IMR-90 (cell line): ENCODE measurements at places on chromosomes 1 and 21. TPM values are rescaled to one million over a fixed set of nuclear protein-coding genes. Genes with fewer than 3 reads are reported as not detected.

DNA sequence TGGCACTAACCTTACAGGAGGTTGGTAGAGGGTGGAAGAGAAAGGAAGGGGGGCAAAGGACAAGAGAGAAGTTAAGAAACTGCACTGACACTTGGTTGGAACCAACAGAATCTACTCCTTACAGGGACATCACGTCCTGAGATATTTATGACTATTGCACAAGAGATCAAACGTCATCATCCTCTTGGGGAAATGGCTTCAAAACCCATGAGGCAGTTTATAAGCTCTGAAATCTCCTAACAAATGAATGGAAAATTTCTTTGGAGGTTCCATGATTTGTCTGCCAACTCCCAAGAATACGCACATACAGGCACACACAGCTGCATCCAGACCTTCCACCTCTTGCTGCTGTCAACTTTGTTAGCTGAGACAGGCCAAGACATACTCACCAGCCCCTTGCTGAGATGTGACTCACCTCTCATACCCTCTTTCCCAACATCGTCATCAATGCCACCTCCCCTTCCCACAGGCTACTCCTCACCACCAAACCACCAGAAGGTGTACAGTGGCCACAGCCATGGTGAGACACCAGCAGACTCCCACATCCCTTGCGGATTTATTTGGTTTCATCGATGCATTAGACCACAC is 135.5 kb downstream of the SETD4 start:
- H3K27me3 ChIP-seq = no peaks in the 10 kb centered on the region
- peaks cover 13% of the 10 kb centered on the region for H3K4me1 ChIP-seq
- no peaks in the 10 kb centered on the region for H3K36me3 ChIP-seq
- DNase-seq = peak; percentile 96
- peak overlapping the region; percentile 52; the same call in 1 of the 2 replicates for H3K27ac ChIP-seq

GRCh38 chr1:54045496-54045895 is 7.5 kb downstream of the TMEM59 start:
- no peak for DNase-seq
- H3K4me3 ChIP-seq = no peak overlapping the region
- peaks cover 2% of the 10 kb centered on the region; the same call in 1 of the 2 replicates for H3K36me3 ChIP-seq
- H3K27me3 ChIP-seq = no peaks in the 10 kb centered on the region
- peaks cover 6% of the 10 kb centered on the region for H3K4me1 ChIP-seq

The PTCH2 gene
- under 0.01 TPM in 2 replicates for total RNA-seq

The B3GALT2 gene
- 4.5 and 5.8 TPM in 2 replicates for total RNA-seq

The XCL2 gene
- total RNA-seq = not detected in 2 replicates

The KISS1 gene
- total RNA-seq = 7.2 and 11.7 TPM in 2 replicates

- H3K4me1 ChIP-seq = peaks cover 39% of the 10 kb centered on the region
- DNase-seq = no peak
- no peaks in the 10 kb centered on the region for H3K27me3 ChIP-seq
- no peaks in the 10 kb centered on the region for H3K36me3 ChIP-seq
- peak overlapping the region; percentile 1; the same call in 1 of the 2 replicates for H3K27ac ChIP-seq
Observed at GRCh38 chr1:33382661-33383415, 48.1 kb downstream of the PHC2 start.

GRCh38 chr1:222021129-222021528 is 279.2 kb upstream of the DUSP10 start:
- DNase-seq = no peak
- H3K27me3 ChIP-seq = no peaks in the 10 kb centered on the region; the same call in 1 of the 2 replicates
- H3K27ac ChIP-seq = no peak overlapping the region
- H3K4me1 ChIP-seq = peaks cover 2% of the 10 kb centered on the region; the same call in 1 of the 2 replicates

- H3K27ac ChIP-seq = no peak overlapping the region
- H3K4me3 ChIP-seq = no peak overlapping the region
- no peaks in the 10 kb centered on the region for H3K36me3 ChIP-seq
Observed at GRCh38 chr1:173099166-173099565, 48.4 kb upstream of the TNFSF18 start.

The SLAMF9 gene
- total RNA-seq = 0.18 and 0.28 TPM in 2 replicates

The KCTD3 gene
- 49.5 and 51.7 TPM in 2 replicates for total RNA-seq

DNA sequence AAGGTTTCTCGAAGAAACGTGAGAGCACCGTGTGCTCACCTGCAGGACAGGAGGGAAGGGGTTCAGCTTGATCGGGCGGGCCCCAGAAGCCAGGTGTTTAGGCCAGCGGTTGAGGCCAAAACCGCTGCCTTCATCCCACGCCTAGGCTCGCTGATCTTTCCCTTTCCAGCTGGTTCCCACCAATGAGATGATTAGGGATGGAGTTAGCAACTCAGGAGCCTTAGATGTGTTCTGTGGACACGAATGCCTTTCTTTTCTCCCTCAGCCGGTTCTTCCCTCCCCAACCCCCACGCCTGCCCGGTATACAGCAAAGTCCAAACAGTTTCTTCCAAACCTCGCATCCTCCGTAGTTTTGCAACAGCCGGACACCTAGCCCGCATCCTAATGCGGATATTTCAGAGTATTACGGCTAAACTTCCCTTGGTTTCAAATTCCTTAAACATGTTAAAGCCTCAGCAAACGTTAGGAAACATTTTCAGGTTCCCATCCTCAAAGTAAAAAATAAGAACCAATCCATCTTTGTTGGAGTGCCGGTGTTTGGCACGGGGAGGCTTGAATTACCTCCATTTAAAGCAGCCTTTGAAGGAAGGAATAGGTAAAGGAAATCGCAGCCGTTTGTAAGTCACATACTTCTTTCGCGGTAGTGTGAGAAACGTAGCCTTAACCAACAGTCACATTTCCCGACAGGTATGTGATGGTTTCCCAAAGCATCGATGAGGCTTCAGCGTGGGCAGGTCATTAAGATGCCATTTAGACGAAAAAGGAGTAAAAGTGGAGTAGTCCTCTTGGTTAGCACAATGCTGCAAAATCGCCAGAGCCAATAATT is 1.1 kb downstream of the LRRC8C start:
- no peaks in the 10 kb centered on the region for H3K27me3 ChIP-seq
- no peaks in the 10 kb centered on the region for H3K36me3 ChIP-seq
- peaks cover 12% of the 10 kb centered on the region for H3K4me1 ChIP-seq
- peak; percentile 48 for DNase-seq
- peak overlapping the region; percentile 91 for H3K27ac ChIP-seq

DNA sequence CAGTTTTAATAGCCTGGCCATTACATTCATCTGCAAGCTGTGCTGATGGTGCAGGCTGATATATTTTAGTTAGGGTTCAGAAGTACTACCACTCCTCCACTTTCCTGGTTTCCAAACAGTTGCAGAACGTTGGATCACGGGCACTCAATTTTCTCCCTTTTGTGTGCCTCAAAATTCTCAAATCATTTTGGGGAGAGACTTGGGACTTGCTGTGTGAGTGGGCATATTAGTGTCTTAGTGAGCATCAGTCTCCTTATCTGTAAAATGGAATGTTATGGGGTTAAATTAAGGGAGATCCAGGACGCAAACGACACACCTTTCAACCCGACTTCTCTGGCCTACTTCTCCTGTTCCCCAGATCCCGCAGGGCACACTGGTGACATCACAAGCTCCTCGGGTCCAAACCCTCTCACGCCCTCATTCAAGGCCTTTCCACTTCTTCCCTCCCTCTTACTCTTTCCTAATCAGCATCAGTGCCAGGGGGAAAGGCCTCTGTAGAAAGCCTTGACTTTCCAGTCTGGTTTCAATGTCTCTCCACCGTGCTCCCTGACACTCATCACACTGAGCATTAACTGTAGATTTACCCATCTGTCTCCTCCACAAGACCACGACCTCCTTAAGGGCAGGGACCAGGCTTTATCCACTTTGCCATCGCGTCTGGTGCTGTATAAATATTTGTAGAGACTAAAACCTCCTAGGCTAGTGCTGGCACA is 1.2 kb downstream of the PIGP start:
- peak overlapping the region; percentile 56 for H3K4me3 ChIP-seq
- peak; percentile 77 for DNase-seq
- H3K27ac ChIP-seq = peak overlapping the region; percentile 93
- peaks cover 1% of the 10 kb centered on the region; the same call in 1 of the 2 replicates for H3K36me3 ChIP-seq
- no peaks in the 10 kb centered on the region for H3K27me3 ChIP-seq

- H3K36me3 ChIP-seq = no peaks in the 10 kb centered on the region
- no peak overlapping the region for H3K4me3 ChIP-seq
- no peak overlapping the region for H3K27ac ChIP-seq
- no peaks in the 10 kb centered on the region for H3K27me3 ChIP-seq
- DNase-seq = no peak
- no peaks in the 10 kb centered on the region for H3K4me1 ChIP-seq
Observed at GRCh38 chr1:241934866-241935265, 22.7 kb upstream of the BECN2 start.

DNA sequence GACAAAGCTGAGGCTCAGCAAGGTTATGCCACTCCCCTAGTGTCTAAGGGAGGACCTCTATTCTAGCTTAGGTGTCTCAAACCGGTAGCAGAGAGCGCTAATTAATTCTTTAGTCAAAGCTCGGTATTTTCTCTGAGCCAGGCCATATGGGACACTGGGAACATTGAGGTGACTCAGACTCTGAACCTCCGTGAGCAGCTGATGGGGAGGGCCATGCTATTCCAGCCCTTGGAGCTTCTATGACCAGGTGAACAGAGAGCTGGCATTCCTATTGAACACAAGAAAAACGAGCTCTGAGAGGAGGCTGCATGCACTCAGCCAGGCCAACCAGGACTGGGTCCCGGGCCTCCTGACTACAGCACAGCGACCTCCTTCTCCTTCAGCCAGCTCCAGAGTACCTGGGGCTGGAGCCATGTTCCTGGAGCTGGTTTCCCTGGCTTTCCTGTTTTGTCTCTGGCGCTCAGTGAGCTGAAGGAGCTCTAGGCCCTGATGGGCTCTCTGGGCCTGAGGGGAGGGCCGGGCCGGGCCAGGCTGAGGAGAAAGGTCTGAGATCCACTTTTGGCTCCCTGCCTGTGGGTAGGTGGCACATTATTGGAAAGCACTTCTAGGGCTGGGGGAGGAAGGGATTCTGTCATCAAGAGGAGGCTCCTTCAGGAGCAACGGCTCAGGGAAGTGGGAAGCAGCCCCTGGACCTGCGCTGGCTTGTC is 37.0 kb downstream of the SLC9A1 start:
- peaks cover 38% of the 10 kb centered on the region for H3K4me1 ChIP-seq
- H3K4me3 ChIP-seq = no peak overlapping the region
- H3K27me3 ChIP-seq = no peaks in the 10 kb centered on the region
- H3K27ac ChIP-seq = peak overlapping the region; percentile 91
- peaks cover 3% of the 10 kb centered on the region; the same call in 1 of the 2 replicates for H3K36me3 ChIP-seq
- peak; percentile 27 for DNase-seq

DNA sequence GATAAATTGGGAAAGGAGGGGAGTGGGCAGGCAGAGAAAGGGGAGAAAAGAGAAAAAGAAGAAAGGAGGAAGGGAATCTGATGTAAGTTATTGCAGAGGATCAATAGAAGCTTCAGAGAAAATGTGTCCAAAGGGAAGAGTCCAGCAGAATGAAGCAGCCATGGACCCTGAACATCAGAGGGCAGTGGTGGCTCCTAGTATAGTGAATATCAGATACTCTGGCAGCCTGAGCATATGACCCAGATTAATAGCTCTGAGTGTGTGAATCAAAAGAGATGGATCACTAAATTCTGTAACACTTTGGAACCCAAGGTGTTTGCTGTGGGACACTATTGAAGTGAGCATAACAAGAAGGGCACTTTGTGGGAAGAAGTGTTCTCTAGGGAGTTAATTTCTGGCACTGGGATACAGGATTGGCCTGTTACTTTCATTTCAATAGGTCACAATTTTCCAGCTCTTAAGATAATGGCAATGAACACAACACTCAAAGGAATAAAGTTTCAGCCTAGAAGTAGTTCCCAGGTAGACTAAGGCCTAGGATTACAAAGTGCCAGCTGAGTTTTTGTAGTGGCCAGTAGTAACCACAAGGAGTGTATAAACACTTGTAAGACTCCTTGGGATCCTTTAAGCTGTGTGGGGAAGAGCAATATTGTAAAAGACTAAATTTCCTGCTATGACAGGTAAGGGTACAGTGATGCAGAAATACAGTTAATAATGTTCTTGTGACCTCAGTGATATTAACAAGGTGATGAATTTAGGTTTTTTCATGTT is 164.5 kb upstream of the BEND5 start:
- H3K36me3 ChIP-seq = no peaks in the 10 kb centered on the region
- no peaks in the 10 kb centered on the region for H3K27me3 ChIP-seq
- DNase-seq = no peak
- no peak overlapping the region for H3K4me3 ChIP-seq

GRCh38 chr1:244104309-244105060 is 53.4 kb downstream of the ZBTB18 start:
- no peak overlapping the region for H3K4me3 ChIP-seq
- H3K27ac ChIP-seq = 0 out of 2 replicates have a peak overlapping the region, but pooled peaks have one; percentile 13
- peak; percentile 93 for DNase-seq
- H3K4me1 ChIP-seq = peaks cover 14% of the 10 kb centered on the region
